GM13977 (cell line): ENCODE measurements at places on chromosomes 1 and 21.

GRCh38 chr1:40264354-40264781 is 6.3 kb downstream of the ZMPSTE24 start:
- DNase-seq = no peak

GRCh38 chr21:35010447-35010846 is 38.7 kb downstream of the RUNX1 start:
- no peak for DNase-seq

DNA sequence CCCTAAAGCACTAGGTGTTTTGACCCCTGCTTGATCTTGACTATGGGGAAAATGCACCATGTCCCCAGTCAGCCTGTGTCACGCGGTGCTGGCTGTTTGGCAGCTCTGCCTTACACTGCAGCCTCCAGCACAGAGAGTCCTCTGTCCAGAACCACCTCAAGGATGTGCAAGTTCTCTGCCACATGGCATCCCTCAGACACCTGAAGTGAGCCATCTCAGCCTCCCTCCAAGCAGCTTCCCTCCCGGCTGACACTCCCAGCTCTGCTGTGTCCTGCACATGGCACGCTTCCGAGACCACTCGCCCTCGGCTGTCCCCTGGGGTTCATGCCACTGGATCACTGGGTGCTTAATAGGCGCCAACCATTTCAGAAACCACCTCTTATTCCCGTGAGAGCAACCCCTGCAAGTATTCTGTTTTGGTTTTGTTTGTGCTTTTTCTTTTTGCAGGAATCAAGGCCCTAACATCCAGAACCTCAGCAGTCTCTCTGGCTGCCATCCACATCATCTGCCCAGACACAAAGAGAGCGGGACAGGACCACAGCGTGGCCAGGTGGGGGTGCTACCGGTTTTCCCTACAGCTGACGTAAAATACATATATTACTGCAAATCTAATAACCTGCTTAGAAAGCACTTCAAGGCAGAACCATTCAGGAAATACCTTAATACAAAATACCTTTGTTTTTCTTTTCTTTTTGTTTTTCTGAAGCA is 45.7 kb downstream of the CAPZB start:
- peak; percentile 28 for DNase-seq

GRCh38 chr1:39729030-39729429 is 9.7 kb upstream of the PPIE start:
- DNase-seq = no peak

GRCh38 chr1:205076245-205076761 is 8.0 kb downstream of the TMEM81 start:
- peak; percentile 4 for DNase-seq
